Activated T-helper 2 cell treated with anti-CD3 and anti-CD28 coated beads, Interferon-gamma antibody, Interleukin-2, Interleukin-4, amounts not matched to agents 10 μg/mL and 5 μg/mL and 100 μg/mL, durations not matched to agents 14 hours and 24 hours and 36 hours (primary cell): ENCODE measurements at places on chromosomes 7 and 10.

GRCh38 chr10:44628921-44629320, 244.0 kb upstream of the CXCL12 start:
- DNase-seq = no peak

DNA sequence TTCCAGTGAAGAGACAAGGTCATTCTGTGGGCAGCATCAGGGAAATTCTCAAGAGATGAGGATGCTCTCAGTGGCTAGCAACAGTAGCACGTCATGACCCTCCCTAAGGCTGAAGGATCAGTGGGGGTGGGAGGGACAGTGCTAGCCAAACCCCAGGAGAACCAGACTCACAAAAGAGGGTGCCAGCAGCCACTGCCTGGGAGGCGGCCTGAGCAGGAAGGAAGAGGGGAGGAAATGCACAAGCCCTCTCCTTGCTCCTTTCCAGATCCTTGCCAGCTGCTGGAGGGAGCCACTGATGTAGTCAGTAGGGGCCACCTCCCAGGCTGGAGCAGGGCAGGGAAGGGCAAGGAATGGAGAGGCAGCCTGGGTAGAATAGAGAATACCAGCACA, 302.7 kb downstream of the RPS24 start:
- DNase-seq = no peak

- no peak for DNase-seq
Measured at GRCh38 chr7:46461334-46461777, 540.3 kb upstream of the IGFBP3 start.

- DNase-seq = no peak
Measured at GRCh38 chr10:70430493-70431445, 10.7 kb downstream of the NODAL start.

- DNase-seq = no peak
Measured at GRCh38 chr7:86991093-86991769, 68.2 kb downstream of the ELAPOR2 start.

DNA sequence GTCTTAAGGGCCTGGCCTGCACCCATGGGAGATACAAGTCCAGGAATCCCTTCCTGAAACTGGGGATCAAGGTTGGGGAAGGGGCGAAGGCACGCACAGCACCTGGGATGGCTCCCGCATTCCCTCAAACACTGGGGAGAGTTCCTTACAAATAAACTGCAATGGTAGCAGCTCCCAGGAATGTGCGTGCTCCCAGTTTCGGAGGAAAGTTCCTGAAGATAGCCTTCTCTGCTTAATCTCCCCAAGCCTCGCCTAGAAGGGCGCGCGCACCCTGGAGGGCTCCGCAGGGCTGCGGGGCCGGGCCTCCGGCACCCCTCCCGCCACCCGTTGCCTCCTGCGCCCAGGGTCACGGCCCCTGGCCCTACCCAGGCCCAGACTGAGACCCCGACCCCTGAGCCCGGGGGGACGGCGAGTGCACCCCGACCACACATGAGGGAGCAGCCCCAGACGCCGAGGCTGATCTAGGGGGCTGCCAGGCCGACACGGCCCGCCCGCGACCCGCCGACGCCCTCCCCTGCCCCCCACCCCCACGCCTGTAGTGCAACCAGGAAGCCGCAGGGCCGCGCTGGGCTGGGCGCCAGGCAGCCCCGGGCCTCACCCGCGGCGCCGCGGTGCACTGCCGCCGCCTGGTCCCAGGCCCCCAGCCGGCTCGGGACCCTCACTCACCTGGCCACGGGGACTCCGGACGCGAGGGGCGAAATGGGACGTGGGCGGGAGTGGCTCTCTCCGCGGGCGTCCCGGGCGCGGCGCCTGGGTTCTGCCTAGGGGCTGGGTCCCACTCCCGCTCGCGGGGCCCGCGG, 460 bp downstream of the ANXA11 start:
- DNase-seq = no peak

GRCh38 chr10:29537799-29538198, 97.0 kb downstream of the SVIL start:
- DNase-seq = no peak

DNA sequence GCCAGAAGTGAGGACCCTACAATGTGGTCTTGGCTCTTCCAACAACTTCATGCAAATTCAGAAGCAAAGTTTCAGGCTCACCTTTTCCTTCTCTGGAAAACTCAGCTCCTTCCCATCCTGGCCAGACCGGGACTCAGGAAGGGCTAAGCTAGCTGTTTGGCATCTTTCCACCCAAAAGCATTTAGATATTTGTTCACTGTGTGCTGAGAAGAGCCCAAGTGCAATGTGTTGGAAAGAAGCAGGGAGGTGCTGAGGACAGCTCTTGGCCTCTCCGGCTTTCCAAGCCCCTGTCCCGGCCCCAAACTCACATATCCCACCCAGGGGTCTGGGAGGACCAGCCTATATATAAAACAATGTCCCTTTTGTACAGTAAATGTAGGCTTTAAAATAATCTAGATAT, 44.5 kb downstream of the MKI67 start:
- DNase-seq = no peak

GRCh38 chr10:127089446-127089845, 106.9 kb downstream of the INSYN2A start:
- DNase-seq = no peak

GRCh38 chr7:132793474-132793873, 217.2 kb upstream of the PLXNA4 start:
- DNase-seq = no peak

DNA sequence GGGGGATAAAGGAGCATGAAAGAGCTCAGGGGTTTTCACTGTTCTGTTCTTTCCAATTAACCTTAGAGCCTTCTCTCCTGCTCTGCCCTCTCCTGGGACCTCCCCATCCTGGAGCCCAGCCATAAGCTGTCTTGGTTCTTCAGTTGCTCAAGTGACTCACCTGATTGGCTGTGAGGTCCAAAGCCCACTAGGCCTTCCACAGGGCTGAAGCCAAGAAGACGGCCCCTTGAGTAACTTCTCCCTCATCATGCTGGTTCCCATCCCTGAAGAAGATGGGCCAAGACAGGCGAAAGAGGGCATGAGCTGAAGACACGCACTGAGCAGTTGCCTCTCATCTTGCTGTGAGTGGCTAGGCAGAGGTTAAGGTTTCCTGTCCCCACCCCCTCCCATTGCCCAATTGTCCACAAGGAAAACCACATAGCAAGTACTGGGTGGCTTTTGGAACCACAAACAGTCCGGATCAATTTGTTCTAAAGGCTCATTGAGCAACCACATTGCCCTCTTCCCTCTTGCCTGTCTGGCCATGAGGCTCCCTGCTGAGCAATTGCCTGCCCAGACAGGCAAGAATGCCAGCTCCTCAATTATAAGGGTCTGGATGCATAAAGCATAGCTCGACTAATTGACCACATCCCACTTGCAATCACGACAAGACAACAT, 43.9 kb upstream of the GPAM start:
- no peak for DNase-seq

- no peak for DNase-seq
Measured at GRCh38 chr7:105307163-105307672, 81.5 kb downstream of the SRPK2 start.

GRCh38 chr7:111089822-111090426, 1.0 kb upstream of the LRRN3 start:
- DNase-seq = no peak

GRCh38 chr7:73738220-73738611, 386 bp downstream of the ABHD11 start:
- peak; percentile 41 for DNase-seq

- no peak for DNase-seq
Measured at GRCh38 chr10:94324609-94325233, 38.0 kb downstream of the NOC3L start.

DNA sequence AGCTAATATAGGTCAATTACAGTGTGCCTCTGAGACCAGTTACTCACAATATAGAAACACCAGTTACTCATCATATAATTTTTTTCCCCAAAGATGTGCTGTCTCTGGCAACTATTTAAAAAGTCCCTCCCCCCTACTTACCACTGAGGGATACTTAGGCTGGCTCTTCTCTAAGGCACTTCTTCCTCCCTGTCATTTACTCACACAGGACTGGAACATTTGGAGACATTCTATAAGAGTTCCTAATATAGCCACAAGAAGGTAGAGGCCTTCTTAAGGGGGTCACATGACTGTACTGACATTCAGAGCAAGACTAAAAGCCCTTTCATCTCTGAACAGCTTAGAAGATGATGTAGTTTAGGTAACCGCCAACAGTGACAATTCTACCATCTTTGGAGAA, 44.4 kb upstream of the SLIT1 start:
- no peak for DNase-seq

DNA sequence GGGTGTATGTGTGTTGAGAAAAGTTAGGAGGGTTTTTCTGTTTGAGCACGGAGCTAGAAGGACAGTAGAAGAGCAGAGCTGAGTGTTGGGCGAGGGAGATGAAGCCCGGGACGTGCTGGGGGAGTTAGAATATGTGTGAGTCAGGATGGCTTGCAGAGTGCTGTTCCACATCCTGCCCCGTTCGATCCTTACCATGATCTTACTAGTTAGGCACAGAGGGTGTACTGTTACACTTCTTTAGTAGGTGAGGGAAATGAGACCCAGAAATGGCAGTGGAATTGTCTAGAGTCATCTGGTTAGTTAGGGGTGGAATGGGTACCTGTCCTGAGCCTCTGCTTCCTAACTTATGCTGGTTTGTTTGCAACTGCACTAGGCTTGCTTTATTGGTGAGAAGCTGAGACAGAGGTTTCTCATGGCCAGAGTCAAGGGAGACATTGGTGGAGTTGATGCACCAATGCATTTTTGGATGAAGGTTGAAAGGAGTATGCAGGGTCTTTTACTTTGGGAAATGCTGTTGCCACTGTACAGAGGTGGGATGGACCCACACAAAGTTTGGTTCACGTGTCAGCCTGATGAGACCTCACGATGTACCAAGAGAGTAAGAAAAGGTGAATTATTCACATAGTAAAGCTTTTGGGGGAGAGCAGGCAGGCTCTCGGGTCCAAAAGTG, 42.4 kb downstream of the CCNY start:
- no peak for DNase-seq

DNA sequence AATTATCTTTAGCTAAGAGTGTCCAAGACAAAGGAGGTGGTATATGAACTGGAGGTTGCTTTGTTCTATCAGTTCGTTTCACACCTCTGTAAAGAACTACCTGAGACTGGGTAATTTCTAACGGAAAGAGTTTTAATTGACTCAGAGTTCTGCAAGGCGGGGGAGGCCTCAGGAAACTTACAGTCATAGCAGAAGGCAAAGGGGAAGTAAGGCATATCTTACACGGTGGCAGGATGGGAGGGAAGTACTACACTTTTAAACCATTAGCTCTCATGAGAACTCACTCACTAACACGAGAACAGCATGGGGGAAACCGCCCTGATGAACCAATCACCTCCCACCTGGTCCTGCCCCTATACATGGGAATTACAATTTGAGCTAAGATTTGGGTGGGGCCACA, 1202.3 kb upstream of the LRRTM3 start:
- DNase-seq = no peak

- no peak for DNase-seq
Measured at GRCh38 chr10:59762505-59762904, 9.2 kb upstream of the MRLN start.

GRCh38 chr7:48112401-48113165, 23.5 kb downstream of the UPP1 start:
- no peak for DNase-seq

DNA sequence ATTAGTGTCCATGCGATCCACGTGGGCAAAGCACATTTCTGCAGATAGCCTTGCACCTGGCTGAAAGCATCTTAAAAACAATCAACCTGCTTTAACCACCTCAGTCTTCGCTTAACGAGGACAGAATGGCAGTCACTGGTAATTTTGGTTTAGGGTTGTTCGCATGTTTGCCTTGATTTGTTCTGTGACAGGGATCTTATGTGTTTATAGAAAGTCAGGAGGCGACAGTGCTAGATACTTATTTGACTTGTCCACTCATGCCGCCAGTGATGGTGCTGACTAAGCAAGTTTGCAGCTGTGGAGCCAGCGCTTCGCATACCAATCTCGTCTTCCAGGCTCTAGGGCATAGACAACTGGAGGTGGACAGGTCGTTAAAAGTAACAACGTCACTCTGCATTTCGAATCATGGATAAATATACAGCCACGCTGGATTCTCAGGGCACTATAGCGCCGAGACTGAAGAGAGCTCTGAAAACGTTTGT, 1.2 kb upstream of the TMEM243 start:
- no peak for DNase-seq

DNA sequence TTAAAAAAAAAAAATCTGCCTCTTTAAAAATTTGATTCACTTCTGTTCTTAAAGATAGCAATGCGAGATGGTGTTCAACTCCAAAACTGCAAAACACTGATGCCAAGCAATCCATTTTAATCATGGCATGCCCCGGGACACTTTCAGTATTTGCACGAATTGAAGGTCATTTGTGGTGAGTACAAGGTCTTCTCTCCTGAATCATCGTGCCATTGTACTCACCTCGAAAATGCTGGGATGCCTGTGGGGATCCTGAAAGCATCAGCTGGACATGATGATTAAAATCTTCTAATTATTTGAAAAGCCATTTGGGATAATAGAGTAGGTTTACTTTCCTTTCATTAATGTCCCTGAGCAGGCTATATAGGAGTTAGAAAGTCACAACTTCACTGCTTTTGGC, 125.1 kb upstream of the NRP1 start:
- DNase-seq = no peak

DNA sequence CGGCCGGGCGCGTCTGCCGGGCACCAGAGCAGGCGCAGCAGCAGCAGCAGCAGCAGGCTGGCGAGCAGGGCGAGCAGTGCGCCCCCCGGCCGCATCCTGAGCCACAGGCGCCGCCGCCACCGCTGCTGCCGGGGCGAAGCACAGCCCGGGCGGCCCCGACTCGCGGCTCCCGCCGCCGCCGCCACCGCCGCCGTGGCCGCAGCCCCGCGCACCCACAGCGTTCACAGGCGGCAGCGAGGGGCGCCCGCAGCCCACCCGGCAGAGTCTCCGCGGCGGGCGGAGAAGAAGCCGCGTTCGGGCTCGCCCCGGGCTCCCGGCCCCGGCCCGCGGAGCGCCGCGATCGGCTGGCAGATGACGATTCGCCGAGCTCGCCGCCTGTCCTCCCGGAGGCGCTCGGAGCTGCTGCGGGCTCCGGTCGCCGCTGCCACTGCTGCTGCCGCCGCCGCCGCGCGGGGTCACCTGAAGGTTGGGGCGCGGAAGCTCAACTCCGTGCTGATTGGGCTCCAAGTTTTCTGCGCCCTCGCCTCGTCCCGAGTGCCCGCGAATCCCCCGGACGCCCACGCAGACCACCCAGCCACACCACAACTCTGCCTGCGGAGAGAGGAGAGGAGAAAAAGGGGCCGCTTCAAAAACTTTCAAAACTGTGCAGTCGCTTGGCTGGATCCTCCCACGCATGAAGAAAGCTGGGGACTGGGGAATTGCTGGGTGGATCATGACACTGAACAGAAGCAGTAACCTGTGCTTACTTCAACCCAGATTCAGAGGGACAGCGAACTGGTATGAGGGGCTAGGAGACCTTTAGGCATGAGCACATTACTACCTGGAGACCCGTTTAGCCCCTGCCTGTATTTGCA, at the start of gene ST8SIA6:
Gene ST8SIA6, minus strand, starts transcription at position 435 of the 854 bp plus-strand sequence. Its CDS starts 340 bp downstream, at position 95.
- DNase-seq = peak; percentile 31

DNA sequence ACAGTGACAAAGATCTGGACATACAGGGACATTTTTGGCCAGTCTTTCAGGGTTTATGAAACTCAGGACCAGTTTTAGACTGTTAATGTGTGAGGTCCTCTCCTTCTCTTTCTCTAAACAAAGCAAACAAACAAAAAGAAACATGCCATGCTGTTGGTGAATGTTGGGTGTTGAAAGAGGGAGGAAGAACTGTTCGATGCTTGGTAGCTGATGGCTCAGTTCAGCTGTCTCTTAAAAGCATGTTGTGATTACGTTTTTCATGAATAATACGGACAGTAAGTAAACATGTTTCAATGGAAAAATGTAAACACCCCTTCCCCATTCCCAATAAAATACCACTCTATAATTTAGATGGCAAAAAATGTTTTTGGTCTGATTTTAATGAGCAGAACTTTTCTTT, 219.1 kb downstream of the SEC23IP start:
- DNase-seq = no peak
